ELF-1 (cell line): ENCODE measurements at places on chromosomes 1 and 21.

DNA sequence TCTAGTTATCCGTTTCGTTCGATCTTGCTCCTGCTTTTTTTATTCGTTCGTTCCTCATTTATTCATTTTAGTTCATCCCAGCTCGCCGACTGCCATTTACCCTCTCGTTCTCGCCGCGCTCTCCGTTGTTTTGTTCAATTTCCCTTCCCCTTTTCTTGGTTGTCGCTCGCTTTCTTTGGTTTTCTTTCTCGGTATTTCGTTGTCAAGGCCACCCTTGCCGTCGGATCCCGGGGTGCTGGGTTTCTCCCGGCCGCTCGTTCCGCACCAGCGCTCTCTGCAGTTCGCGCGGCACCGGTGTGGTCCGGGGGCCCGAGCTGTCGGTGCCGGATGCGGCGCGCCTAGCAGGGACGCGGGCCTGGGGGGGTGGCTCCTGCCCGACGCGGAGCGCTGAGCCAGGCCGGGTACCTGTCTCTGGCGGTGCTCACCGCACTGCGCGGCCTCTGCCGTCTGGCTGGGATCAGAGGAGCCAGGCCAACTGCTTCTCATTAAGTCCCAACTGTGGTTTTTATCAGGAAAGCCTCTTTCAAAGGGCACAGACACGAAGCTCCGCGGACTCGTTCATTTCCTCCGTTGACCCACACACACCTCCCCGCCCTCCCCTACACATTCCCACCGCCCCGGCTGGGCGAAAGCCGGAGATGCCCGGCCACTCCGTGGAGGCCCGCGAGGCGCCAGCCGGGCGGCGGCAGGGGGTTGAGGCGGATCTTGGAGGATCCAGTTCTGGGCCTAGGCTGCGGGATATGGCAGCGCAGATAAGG, 1.6 kb downstream of the ALX3 start:
- DNase-seq = peak; percentile 78

DNA sequence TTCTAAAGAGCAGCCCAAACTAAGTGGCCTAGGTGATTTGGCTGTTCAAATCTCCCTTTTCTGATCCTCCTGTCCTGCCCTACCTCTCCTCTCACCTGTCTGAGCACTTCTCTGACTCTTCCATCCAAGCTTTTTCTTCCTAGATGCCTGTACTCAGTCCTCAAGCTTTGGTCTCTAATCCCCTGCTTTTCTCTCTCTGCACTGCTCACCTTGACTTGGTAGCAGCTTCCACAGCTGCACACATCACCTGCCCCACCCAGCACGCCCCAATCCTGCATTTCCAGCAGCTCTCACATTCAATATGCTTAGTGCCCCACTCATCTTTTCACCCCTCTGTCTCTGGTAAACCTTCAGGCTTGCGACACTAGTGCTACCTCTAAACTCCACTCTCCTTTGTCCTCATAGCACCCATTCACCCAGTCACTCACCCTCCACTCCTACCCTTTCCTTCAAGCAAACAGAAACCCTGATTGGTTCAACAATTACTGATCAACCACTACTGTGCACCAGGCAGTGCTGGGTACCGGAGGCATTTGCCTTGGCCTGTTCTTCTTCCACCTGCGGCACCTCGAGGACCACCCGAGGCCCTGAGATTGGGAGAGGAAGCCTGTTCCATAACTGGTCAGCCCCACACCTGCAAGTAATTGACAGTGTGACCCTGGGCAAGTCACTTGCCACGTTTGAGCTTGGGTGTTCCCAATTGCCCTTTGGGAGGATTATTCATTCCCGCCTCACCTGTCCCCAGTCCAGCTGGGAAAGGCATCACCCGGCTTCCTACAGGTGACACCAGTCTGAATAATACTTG, 136.1 kb upstream of the EDN2 start:
- DNase-seq = no peak

DNA sequence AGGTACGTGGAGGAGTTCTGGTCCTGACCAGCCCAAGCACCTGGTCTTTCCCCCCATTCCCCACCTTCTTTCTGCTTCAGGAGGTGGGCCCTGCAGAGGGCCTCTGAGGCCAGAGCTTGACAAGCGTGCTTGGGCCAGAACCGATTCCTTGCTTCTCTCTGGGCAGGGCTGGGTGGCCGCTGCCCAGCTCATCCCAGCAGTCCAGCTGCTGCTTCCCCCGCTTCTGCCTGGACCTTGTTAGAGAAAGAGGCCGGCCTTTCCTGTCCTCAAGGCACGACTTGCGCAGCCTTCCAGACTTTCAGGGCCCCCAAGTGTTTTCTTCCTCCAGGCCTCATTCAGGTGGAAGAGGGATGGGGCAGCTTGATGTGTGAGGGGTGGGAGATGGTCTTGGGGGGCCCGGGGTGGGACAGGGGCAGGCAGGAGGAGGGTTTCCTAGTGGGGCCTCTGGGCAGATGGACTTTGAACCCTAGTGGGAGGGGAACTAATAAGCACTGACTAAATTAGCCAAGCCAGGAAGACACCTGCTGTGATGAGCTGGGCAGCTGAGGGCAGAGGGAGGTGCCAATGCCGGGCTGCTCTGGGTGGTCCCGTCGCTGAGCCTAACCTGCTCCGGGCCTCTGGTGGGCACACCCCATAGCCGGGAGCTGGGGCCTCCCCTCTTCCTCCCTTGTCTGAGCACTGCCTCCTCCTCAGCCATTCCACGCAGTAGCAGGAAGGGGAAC, 36.5 kb downstream of the ARHGEF10L start:
- no peak for DNase-seq

GRCh38 chr1:240210026-240210425, 118.3 kb downstream of the FMN2 start:
- no peak for DNase-seq

DNA sequence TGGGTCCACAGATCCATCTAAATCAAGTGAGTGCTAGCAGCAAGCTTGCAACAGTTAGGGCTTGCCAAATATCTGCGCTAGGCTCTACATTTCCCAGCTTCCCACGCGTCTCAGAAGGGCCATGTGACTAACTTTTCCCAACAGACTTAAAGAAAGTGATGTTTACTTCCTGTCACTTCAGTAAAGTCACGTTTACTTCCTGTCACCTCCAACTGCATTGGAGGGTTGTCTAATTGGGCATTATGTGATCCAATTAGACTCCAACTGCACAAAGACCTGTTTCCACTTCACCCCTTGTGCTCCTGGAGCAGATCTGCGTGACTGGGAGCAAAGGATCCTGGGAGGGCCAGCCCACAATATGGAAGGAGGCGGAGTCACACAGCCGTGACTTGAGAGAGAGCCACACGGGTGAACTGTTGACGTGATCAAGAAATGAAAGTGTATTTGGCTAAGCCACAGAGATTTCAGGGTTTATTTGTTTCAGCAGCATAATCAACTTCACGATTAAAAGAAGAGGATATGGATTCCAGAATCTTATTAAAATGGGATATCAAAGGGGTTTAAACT, 77.7 kb downstream of the CYYR1 start:
- DNase-seq = no peak

- no peak for DNase-seq
These were observed 84.8 kb upstream of the MAP1LC3C start for GRCh38 chr1:242083742-242084141.

DNA sequence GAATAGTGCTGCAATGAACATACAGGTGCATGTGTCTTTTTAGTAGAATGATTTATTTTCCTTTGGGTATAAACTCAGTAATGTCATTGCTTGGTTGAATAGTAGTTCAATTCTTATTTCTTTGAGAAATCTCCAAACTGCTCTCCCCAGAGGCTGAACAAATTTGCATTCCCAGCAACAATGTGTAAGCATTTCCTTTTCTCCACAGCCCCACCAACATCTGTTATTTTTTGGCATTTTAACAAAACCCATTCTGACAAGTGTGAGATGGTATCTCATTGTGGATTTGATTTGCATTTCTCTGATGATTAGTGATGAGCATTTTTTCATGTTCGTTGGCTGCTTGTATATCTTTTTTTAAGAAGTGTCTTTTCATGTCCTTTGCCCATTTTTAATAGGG, 21.9 kb upstream of the EEIG2 start:
- no peak for DNase-seq

GRCh38 chr1:15094056-15094455, 59.5 kb upstream of the TMEM51 start:
- DNase-seq = no peak

DNA sequence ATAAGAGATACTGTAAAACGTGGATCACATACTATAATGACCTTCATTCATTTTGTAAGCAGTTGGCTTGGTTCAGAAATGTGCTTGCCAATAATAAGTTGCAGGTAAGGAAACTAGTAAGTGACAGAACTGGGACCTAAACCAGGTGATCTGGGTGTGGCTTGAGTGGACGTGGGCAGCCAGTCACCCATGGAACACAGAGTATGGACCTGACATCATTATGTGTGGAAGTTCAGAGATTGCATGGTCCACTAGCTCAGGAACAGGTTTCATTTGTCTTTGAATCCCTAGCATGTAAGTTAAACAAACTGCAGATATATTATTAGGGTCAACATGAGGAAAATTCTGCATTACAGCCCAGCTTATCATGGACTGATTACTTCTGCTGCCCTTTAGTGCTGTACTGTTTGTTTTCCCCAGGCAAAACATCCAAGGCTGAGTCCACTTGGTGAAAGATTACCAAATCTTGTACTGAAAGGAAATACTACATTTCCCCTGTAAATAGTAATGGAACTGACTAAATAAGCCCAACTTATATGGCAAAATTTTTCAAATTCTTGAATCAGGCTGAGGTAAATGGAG, 327.3 kb upstream of the SGIP1 start:
- no peak for DNase-seq

DNA sequence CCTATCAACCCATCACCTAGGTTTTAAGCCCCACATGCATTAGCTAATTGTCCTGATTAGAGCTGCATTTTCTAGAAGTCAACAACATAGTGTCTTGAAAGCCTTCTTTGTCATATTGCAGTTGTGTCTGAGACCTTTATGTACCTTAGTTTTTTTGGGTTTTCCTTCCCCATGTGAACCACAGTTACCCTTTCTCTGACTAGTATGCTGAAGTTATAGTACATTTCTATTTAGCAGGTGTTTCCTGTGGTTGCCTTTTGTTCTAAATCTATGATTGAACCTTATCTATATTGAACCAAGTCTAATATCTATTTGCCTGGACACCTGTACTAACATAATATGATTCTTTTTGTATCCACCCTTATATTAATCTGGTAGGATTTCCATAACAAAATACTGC, 135.6 kb downstream of the ST6GALNAC3 start:
- no peak for DNase-seq

DNA sequence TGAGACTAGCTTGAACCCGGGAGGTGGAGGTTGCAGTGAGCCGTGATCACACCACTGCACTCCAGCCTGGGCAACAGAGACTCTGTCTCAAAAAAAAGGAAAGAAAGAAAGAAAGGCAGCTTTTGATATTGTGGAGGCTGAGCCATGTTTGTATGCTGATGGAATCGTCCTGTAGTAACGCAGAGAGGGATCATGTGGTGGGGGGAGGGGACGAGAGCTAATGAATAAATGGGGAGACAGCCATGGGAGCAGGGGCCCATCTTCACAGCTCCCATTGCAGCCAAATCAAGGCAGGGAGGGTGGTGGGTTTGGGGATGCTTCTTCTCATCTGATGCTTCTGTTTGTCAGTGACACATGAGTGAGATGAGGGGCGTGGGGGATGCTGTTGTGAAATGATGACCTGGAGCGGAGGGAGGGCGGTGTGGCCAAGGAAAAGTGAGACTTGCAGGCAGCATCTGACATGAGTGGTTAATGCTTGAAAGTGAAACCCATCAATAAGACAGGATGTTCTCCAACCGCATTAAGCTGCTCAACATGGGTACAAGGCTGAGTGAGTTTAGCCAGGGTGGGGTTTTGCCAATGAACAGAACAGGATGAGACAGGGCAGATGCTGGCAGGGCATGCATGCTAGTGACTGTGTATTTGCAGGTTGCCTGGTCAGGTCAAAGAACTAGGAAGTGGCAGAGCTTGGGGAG, 16.7 kb downstream of the SPATA21 start:
- no peak for DNase-seq

- DNase-seq = no peak
These were observed 101.1 kb upstream of the TIAM1 start for GRCh38 chr21:31445137-31445536.

DNA sequence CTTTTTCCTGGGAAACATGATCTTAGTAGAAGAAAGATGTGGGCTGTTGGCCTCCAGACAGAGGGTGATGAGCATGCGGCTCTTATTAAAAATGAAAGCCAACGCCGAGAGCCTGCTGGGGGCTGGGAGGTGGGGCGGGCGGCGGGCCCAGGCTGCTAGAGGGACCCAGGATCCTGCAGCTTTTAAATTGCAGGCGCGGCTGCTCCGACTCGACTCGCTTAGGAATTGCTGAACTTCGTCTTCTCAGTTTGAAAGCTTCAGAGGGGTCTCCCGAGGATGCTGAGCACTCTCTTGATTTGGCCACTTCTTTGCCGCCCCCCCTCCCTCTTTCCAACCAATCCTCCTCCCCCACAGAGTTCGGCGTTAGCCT, 1.2 kb downstream of the AGPAT3 start:
- no peak for DNase-seq

DNA sequence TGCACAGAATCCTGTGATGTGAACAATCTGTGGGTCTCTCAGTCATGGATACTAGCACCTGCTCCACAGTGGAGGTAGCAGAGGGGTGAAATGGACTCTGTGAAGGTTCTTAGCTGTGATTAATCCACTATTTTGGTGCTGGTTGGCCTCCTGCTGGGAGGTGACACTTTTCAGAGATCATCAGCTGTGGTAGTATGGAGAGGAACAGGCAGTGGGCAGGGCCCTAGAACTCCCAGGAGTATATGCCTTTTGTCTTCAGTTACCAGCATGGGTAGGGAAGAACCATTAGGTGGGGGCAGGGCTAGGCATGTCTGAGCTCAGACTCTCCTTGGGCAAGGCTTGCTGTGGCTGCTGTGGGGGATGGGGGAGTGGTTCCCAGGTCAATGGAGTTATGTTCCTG, 54.0 kb upstream of the KCNJ15 start:
- peak; percentile 33 for DNase-seq

GRCh38 chr1:8698012-8698630, 119.3 kb downstream of the RERE start:
- no peak for DNase-seq
